ENCODE measurements at places on chromosomes 13 and 19. TPM values are rescaled to one million over a fixed set of nuclear protein-coding genes. Genes with fewer than 3 reads are reported as not detected.

GRCh38 chr13:33797622-33798021 lies 20.3 kb upstream of the RFC3 start:
- no peak for DNase-seq

DNA sequence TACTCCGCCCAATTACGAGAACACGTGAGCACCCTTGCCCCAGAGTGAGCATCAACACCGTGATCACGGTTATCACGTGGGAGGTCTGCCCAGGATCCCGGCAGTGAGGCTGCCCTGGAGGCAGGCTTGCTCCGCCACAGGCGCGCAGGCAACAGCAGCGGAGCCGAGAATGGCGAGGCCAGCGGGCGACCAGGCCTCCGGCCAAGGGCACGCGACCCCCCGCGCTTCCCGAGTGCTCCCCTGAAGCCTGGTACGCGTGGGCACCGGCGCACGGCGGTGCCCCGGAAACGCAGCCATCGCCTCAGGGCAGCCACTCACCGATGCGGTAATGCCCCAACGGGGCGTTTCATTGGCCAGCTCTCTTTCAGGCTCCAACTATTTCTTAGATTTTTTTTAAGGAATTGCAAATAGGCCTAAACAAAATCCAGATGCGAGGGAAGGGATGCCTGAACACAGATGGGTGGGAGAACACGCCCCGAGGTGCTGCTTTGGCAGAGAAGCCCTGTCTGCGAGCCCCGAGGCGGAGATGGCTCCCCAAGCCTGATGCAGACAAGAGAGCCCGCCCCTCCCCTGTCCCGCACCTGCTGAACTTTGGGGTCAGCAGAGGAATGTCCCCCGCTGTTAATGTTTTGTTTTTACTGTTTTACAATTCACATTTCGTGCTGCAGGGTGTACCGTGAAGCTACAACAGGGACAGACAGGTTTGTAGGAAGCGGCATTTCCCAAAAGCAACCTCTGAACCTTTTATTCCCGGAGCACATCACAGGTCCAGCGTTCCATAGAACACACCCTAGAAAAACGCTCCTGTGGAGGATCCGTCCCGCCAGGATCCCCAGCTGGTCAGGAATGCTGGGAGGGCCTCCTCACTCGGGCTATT lies 132.7 kb downstream of the ZDHHC20 start:
- peak; percentile 45 for DNase-seq

DNA sequence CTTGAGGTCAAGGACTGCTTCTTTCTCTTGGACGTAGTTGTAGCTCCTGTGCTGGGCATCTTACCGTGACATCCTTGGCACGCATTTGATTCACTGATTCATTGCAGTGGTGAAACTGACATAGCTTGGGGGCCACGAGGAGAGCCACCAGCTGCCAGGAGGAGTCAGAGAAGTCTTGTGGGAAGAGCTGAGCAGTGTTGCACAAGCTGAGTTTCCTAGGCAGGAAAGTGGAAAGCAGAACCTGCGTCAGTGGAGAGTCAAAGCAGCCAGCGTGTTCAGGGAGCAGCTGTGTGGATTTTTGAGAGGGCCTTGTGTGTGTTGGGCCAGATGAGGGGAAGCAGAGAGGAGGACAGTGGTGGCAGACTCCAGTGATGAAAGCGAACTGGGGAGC lies 5.3 kb upstream of the GPR183 start:
- no peak for DNase-seq

DNA sequence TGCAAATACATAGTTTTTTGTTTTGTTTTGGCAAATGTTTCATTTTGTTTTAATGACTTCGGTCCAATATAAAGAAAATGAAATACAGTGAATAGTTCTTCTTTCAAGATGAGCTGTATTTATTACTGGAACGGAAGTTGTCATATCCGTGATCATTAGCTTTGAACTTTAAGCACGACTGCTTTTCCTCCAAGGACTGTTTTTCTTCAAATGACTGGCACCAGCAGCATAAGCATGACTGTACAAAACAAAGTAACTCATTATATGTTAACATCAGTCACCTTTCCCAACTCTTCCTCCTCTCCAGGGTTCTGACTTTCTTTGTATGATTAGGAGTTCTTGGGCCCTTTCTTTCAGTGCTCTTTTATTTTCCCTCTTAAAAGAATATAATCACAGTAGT lies 20.5 kb downstream of the EDNRB start:
- DNase-seq = no peak

DNA sequence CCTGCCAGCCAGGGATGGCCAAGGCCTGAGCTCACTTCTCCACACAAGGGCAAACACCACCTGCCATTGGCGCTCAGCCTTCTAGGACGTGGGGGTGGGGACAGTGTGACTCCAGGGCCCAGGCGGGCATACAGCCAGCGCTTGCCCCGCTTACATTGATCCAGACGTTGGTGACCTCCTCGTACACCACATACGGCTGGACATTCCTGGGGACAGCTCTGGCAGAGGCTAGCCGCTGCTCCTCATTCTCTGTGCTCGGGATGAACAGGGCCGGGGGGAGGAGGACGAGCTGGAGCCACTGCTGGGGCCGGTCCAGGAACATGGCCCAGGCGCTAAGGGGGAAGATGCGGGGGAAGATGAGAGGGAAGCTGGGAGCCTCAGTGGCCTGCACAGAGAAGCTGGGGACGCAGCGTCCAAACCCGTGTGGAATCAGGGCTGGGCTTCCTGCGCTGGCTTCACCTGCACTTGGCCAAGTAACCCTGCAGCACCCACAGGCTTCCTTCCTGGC lies 25.1 kb upstream of the MYDGF start:
- no peak for DNase-seq

LPAR6 gene
- 4.0 TPM for polyA plus RNA-seq

DNA sequence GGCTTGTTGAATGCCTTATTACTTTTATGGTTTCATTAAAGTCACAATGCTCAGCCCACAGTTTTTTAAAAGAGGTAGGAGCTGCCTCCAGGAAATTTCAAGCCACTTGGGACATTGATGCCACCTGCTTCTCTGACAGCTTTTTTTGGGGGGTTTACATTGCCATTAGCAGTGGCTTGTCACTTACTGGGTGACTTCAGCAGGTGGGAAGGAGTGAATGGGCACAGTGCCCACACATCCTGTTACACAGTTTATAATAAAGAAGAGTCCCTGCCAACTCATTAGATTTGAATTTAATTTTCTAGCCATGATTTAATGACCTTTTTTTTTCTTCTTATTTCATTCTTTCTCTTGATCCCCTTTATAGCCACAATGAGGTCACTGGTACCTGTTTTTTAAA lies 61.0 kb downstream of the NHLRC3 start:
- no peak for DNase-seq

DNA sequence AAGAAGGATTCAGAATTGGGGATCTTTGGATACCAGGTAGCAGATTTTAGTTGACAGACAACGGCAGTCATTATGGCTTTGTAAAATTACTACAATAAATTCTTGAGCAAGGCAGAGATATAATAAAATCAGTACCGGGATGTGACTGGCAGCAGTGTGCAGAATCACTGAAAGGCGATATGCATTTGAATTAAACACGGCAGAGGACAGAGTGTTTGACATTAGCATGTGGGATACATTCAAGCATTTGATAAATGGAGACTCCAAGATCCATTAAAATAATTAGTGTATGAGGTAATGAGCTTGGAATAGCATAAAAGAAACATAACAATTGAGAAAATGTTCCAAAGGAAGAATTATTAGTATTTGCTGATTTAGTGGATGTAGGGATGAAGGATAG lies 36.8 kb downstream of the LCP1 start:
- DNase-seq = no peak

SHISA7 gene
- not detected for polyA plus RNA-seq

DNA sequence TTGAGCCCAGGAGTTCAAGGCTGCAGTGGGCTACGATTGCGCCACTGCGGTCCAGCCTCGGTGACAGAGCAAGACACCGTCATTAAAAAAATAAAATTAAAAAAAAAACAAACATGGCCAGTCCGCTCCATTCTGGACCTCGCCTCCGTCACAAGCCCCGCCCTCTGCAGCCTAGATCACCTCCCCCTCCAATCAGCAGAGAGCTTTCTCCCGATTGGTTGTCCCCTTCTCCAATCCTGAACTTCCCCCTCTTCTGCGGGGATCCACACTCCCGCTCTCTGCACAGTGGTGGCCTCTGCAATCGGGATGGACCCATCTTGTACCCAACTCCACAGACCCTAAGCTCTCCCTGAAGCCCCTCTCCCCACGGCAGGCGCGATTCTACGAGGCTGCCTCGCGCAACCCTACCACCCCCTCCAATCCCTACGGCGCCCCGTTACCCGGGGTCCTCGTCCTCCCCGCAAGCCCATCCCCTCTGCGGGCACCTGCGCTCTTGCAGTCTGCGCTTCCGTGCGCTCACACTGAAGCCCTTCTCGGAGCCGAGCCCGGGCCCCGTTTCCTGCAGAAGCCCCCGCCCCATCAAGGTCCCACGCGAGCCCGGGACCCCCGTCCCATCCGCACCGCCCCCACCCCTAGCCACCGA lies 540 bp downstream of the TMEM160 start:
- DNase-seq = peak; percentile 71

- DNase-seq = no peak
Observed at GRCh38 chr19:10718205-10719196, 622 bp downstream of the DNM2 start.

ATP12A gene
- 1.9 TPM for polyA plus RNA-seq

- no peak for DNase-seq
Observed at GRCh38 chr13:99237981-99238662, 20.1 kb downstream of the GPR18 start.

ZNF154 gene
- polyA plus RNA-seq = 0.67 TPM

- no peak for DNase-seq
Observed at GRCh38 chr13:110648848-110649421, 33.6 kb downstream of the NAXD start.

DNA sequence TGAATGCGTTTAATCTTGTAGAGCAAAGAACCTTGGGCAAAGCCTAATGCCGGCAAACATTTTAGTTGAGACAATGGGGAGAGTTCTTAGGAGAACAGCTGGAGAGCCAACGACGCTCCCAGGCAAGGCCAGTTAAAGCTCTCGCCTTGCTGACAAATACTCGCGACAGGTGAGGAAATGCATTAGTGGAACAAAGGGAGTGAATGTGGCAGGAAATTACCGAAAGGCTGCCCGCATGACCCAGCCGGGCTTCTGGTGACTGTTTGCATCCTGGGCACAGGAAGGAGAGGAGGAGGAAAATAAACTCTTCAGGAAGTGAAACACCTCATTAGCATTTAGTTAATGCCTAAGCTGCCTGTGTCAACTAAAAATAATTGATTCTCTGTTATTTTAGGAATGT lies 74.6 kb downstream of the SHISA2 start:
- DNase-seq = peak; percentile 37

ZNF468 gene
- polyA plus RNA-seq = 3.8 TPM

- DNase-seq = no peak
Observed at GRCh38 chr19:13012690-13013608, 17.7 kb downstream of the NFIX start.

DNA sequence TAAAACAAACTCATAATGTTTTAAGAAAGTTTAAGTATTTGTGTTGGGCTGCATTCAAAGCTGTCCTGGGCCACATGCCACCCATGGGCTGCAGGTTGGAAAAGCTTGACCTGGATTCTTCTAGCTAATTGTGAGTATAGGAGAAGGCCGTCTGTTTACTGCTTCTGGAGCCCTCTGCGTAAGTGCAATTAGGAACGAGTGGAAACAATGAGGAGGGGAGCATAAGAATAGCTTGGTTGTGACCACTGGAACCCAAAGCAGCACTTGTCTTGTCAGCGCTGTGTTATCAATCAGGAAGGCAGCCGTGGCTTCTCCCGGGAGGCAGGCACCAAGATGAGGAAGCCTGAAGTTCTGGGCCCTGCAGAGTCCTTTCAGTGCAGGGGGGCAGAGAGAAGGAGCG lies 110.4 kb upstream of the MBNL2 start:
- no peak for DNase-seq

- no peak for DNase-seq
Observed at GRCh38 chr13:72537782-72538181, 189.6 kb downstream of the MZT1 start.

RNF225 gene
- not detected for polyA plus RNA-seq

- no peak for DNase-seq
Observed at GRCh38 chr19:6847828-6848200, 39.6 kb upstream of the ADGRE1 start.

GRCh38 chr13:79780240-79780639 lies 299.3 kb downstream of the NDFIP2 start:
- peak; percentile 38 for DNase-seq

OR4F17 gene
- polyA plus RNA-seq = not detected

DNA sequence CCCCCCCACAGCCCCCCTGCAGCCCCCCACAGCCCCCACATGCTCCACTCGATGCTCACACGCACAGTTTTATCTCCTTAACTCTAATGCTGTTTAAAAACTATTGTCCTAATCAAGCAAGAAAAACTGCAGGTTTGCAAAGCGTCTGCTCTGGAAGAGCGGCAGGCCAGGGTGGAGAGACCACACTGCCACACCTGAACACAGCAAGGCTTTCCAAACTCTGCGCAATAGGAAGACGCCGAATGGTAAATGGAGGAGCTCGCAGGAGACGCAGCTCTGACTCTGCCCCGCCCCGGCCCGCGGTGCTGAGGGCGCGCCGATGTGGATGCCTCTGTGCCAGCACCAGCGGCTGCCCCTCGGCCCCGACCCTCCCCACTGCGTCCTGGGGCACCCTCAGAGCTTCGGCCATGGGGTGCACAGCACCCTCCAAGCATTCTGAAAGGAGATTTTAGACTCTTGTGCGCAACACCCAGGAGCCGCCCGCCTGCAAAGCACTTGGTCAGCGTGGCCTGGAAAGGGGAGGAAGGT lies 32.4 kb downstream of the RASA3 start:
- no peak for DNase-seq

KLK15 gene
- not detected for polyA plus RNA-seq

- DNase-seq = no peak
Observed at GRCh38 chr19:40565910-40566495, 10.7 kb upstream of the SHKBP1 start.

DNA sequence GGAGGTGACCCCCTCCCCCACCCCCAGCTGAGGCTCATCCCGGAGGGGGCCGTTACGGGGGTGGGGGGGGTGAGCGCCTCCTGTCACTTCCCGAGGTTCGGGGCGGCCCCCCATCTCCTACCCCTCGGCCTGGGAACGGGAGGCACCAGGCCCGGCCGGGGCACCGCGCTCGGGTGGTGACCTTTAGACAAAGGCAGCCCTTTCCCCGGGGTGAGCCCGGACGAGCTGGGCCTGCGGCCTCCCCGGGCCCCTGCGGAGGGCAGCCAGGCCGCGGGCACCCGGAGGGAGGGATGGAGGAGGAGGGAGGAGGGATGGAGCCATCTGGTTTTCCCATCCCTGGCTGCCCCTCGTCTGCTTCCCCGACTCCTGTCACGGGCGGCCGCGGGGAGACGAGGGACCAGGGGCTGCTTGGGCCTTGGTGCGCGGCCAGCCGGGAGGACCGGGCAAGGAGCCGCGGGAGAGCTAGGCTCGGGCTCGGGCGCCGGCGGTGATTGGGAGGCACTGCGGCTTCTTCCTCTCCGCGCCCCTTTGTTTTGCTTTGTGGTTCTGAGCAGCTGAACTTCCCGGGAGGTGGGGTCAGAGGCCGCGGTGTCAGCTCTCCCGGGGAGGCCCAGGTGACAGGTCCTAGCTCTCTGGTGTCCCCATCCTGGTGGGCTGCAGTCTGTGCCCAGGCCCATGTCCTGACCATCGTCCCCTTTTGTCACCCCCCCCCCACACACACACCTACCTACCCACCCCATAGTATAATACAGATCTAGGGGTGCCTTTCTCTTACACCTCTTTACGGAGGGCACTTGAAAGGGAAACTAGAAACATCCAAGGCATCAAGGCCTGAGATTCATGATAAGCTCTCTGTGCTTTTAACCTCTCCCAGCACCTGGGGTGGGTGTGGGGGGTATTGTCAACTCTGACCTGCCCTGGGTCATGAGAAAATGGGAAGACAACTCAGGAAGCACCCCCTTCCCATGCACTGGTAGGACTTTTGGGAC lies 1.3 kb downstream of the BICRA start:
- no peak for DNase-seq

GRCh38 chr13:98451676-98452470 lies 125.0 kb downstream of the STK24 start:
- no peak for DNase-seq

Measured in foreskin keratinocyte (primary cell).